ENCODE measurements at places on chromosomes 1 and 21.

GRCh38 chr1:7098641-7099040 is 313.4 kb downstream of the CAMTA1 start:
- DNase-seq, result no peak

GRCh38 chr1:241034203-241034936 is 322.6 kb downstream of the RGS7 start:
- DNase-seq, result no peak

GRCh38 chr21:37656899-37657298 is 259.4 kb downstream of the KCNJ6 start:
- no peak for DNase-seq

DNA sequence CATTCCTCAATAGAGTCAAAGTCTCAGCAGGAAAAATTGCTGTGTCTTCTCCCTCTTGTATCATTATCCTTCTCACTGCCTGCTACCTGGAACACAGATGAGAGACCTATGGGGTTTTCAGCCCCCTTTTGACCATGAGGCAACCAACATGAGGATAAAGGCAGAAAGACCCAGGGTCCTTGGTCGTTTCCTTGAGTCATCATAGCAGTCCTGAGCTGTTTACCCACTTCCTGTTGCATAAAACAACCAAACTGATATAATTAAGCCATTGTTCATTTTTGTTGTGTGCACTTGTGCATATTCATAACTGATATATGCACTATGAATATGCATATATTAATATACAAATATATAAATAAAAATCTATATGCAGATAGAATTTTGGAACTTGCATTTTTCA is 188.3 kb upstream of the MAP1LC3C start:
- DNase-seq, result no peak

DNA sequence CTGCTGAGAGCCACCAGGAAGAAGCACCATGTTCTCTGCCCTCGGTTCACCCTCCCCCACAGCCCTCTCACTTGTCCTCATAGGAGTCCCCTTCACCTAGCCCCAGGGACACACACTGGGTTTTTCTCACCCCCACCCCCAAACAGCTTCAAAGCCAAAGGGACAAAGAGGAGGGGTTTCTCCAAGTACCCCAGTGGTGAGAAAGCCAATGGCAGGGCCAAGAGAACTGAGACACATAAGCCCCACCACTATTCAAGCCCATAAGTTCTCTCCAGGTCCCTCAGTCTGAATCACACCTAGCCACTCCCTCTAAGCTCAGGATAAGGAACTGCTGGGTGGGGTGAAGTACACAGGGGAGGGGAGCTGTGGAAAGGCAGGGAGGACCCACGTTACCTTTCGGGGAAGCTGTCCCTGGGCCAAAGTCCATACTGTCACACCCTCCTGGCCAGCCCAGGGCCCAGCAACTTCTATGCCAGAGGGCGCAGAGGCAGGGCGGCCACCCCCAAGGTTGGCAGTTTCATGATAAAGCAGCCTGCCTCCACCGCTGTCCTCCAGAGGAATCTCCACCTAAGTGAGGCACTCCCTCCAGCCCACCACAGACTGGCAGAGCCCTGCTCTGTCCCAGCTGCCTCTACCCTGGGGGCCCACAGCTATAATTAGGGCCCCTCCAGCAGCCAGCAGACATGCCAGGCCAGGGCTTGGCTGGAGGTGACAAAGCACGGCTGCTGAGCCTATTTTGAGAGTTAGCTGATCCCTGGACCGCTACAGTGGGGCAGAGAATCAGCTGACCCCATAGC is 39.0 kb upstream of the PPP1R15B start:
- DNase-seq, result no peak

DNA sequence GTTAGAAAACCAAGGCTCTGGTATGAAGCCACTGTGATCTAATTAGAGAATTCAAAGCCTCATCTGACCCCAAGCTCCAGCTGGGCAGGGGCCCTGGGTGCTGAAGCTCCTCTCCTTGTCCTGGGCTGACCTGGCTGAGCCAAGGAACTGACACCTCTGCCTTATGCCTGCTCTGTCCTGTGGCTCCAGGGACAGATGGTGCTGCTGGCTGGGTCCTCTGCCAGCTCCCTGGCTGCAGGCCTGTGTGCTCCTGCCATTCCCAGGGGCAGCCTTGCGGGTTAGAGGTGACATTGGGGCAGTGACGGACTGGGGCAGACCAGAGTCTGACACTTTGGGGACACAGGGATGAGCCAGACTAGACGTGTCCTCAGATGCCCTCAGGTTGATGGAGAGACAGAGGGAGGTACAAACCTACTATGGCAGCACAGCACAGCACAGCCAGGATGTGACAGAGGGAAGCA is 11.8 kb downstream of the ACOT11 start:
- DNase-seq, result no peak

GRCh38 chr1:58317694-58318093 is 228.8 kb downstream of the OMA1 start:
- no peak for DNase-seq

DNA sequence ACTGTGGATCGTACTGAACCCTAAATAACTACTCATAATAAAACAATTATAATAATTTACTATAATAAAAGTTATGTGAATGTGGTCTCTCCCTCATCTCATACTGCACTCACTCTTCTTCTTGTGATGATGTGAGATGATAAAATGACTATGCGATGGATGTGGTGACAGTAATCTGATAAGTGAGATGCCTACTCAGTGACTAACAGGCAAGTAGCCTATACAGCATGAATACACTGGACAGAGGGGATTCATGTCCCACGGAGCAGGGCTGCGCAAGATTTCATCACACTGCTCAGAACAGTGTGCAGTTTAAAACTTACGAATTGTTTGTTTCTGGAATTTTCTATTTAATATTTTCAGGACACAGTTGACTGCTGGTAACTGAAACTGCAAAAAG is 304.0 kb downstream of the DUSP10 start:
- DNase-seq, result no peak

DNA sequence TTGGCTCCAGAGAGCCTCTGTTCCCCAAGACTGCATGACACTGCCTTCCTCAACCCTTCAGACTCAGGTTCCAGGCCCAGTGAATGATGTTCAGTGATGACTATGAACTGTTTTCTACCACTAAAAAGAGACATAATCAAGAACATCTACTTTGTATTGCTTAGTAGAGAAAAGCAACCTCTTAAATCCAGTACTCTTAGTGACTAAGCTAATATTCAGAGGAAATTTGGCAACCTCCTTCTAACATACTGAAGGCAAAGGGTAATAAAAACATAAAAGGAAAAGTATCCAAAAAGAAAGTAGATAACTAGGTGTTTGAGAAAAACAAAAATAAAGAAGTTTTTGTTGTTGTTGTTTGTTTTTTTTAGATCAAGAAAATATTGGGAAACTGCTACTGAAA is 153.3 kb upstream of the RUNX1 start:
- DNase-seq, result no peak

- no peak for DNase-seq
Measured at GRCh38 chr21:35982717-35983116, 77.6 kb downstream of the SETD4 start.

DNA sequence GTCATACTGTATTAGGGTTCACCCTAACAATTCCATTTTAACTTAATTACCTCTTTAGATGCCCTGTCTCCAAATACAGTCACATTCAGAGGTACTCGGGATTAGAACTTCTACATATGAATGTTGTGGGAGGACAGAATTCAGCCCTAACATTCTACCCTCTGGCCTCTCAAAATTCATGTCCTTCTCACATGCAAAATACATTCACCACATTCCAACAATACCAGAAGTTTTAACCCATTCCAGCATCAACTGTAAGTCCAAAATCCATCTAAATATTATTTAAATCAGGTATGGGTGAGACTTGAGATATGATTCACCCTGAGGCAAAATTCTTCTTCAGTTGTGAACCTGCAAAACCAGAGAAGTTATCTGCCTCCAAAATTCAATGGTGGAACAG is 14.5 kb downstream of the LY9 start:
- no peak for DNase-seq
